ENCODE measurements at places on chromosomes 11 and 22. TPM values are rescaled to one million over a fixed set of nuclear protein-coding genes. Genes with fewer than 3 reads are reported as not detected.

DNA sequence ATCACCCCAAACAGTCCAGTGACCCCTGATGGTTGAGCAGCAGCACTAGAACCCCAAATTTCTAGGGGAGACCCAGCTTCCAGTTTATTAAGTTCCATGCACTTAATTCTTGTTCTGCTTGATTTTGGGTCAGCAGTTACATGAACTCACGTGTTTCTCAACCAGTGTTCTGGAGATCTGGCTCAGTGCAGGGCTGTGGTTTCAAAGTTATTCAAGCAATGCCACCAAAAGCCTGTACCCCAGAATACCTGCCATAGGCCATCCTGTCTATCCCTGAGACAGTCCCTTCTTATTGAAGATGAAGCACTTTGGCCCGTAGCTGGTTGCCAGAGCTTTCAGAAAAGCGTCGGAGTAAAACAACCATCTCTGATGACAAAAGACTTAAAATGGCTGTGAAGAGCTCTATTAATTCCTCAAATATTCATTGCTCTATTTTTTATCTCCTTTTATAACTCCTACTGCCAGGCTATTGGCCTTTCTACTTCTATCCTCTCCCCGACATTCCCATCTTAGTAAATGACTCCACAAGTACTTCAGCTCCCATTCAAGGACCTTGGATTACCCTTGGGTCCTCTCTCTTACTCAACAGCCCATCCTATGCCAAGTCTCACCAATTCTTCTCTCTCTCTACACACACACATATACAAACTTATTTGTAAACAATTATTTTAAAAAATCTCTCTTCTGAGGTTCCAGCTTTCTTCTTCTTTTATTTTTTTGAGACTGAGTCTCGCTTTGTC lies 18.0 kb upstream of the VPREB1 start:
- no peak for DNase-seq

Gene PNPLA2
- polyA plus RNA-seq = 76.1 TPM

DNA sequence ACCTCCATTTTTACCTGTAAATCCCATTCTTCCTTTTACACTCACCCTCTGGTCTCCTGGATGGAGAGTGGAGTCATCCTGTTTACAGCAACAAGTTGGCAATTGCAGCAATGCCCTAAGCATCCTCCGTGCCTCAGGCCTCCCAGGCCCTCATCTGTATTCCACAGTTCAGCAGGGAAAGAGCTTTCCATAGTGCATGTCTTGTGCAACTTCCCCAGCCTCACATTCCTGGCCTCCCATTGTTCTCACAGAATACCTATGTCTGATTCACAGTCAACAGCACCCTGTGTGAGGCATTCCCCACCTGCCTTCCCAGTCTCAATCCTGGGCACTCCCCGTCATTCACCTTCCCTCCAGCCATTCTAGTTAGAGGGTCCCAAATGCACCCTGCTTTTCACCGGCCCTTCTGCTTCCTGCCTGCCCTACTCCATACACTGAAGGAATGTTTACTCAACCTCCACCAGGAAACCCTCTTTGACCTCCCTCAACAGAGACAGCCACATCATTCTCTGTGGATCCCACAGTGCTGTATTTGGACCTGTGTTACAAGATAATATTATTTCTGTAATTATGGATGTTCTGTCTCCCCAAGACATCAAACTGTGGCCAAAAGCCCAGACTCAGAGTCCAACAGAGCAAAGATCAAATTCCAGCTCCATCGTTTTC lies 405.7 kb downstream of the BUD13 start:
- DNase-seq = no peak

GRCh38 chr11:43419460-43419859 lies 60.7 kb downstream of the TTC17 start:
- peak; percentile 63 for DNase-seq

DNA sequence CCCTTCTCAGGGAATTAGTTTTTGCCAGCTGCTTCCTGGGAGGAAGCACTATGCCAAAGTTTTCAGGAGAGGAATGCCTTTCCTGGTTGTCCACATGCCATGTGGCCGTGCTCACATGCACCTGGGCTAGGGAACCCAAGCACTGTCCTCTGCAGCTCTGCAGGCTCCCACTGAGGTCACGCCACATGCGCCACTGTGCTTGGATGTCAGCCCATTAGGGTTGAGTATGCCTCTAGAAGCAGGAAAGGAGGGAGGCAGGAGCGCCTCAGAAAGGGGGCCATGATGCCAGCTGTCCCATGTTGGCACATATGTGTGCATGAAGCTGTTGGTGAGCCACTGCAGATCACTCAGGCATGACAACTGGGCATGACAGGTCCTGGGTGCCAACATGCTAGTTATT lies 81.6 kb upstream of the SUSD2 start:
- peak; percentile 9 for DNase-seq

GRCh38 chr11:72685560-72686480 lies 11.6 kb upstream of the PDE2A start:
- peak; percentile 84 for DNase-seq

Gene GLYAT
- polyA plus RNA-seq = not detected

- DNase-seq = no peak
These were observed 66.4 kb upstream of the CLNS1A start for GRCh38 chr11:77704029-77704428.

Gene KCNJ1
- 0.01 TPM for polyA plus RNA-seq

- DNase-seq = no peak
These were observed 72.9 kb downstream of the DKK3 start for GRCh38 chr11:11935536-11935935.

Gene GTSE1
- 1.2 TPM for polyA plus RNA-seq

DNA sequence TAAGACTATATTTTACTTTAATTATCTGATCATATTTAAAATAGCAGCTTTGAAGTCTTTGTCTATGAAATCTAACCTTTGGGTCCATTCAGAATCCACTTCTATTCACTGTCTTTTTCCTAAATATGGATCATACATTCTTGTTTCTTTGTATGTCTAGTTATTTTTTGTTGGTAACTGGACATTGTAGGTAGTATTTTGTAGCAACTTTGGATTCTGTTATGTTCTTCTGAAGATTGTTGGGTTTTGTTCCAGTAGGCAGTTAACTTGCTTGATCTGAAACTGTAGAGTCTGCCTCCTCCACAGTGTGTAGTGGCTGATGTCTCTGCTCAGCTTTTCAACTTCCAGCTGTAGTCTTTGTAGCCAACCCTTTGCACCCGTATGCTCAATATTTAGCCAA lies 37.5 kb upstream of the GAL start:
- no peak for DNase-seq

DNA sequence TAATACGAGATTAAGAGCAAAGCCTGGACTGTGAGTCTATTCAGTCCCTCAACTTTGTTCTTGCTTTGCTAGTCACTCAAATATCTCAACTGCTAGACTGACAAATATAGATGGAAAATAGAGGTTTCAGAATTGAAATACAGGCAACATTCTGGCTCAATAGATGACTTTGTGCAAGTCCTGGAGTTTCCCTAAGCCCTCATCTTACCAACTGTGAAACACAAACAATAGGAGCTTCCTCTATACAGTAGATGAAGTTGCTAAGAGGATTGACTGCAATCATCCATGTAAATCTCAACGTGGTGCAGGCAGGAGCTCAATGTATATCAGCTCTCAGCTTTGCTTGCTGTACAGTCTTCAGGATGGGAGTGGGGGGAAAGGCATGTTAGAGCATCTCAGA lies 6.2 kb upstream of the MPEG1 start:
- DNase-seq = no peak

Gene PLA2G6
- 11.9 TPM for polyA plus RNA-seq

- DNase-seq = no peak
These were observed 121.0 kb downstream of the MPPED2 start for GRCh38 chr11:30465192-30465591.

Gene TUB
- polyA plus RNA-seq = 0.96 TPM

- peak; percentile 14 for DNase-seq
These were observed 288.8 kb downstream of the CASP12 start for GRCh38 chr11:104609311-104610085.

Gene FJX1
- 7.7 TPM for polyA plus RNA-seq

DNA sequence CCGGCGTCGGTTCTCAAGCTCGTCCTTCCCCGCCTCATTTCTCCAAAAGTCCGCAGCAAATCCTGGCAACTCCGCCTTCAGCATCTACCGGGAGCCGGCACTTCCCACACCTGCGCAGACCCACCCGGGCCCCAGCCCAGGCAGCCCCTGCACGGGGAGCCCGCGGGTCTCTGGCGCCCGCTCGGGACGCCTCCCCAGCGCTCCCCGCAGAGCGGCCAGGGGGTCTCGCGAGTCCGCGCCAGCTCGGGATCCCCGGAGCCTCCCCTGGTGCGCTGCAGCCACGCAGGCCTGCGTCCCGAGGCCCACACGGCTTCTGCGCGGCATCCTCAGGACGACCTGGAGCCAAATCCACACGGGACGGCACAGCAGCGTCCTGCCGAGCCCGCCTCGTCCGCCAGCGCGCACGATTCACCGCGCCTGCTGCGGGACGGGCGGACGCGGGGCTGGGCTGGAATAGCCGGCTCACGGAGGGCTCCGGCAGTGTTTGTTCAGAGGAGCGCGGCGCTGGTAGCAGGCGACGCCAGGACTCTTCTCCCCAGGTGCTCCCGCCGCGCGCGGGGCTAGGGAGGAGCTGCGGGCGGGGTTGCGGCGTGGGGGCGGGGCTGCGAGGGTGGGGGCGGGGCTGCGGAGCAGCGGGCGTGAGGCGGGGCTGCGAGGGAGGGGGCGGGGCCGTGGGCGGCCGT lies 816 bp upstream of the PHRF1 start:
- DNase-seq = no peak

DNA sequence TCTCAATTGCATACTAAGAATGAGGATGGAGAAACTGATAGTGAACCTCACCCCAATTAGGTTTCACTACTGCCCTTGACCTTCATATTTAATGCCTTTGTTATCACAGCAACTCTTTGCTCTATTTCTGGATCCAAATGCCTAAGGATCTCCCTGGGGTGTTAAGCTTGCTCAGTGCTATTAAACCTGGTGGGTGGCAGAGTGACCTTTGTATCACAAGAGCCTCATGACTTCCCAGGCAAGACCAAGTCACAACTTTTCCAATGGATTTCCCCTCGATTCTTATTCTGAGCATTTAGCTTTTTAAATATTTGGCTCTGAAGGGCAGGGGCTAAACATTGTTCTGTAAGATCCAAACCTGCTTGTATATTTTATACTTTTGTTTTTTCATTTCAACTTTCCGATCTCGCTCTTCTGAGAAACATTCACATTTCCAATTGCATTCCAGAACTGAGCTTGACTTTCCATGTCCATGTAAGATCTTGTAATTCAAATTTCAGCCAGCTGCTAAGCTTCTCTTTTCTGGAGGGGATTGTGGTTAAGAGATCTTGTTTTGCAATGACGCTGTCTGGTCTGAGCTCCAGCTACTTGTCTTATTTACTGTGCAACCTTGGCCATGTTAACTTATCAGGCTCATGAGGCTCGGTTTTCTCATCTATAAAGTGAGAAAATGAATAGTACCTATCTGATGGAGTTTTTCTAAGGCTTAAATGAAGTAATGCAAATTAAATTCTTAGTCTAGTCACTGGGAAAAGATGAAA lies 6.4 kb upstream of the EHF start:
- DNase-seq = no peak

DNA sequence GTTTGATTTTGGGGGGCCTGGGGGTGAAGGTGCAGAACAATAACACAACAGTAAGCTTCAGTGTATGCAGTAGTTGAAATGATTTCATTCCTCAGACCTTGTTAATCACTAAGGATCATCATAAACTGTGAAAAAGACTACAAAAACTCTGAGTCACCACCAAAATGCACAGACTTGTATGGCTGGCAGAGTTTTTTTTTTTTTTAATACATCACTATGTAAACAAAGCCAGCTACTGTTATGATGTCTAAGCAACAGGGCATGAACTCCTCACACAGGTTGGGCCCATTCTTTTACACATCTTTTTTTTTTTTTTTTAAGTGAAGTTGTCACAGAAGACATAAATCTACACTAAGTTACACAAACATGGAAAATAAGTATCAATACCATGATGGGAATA lies 311.9 kb downstream of the GUCY1A2 start:
- no peak for DNase-seq

- no peak for DNase-seq
These were observed 40.8 kb upstream of the ZBED5 start for GRCh38 chr11:10898763-10899025.

Gene SLC17A6
- polyA plus RNA-seq = not detected

DNA sequence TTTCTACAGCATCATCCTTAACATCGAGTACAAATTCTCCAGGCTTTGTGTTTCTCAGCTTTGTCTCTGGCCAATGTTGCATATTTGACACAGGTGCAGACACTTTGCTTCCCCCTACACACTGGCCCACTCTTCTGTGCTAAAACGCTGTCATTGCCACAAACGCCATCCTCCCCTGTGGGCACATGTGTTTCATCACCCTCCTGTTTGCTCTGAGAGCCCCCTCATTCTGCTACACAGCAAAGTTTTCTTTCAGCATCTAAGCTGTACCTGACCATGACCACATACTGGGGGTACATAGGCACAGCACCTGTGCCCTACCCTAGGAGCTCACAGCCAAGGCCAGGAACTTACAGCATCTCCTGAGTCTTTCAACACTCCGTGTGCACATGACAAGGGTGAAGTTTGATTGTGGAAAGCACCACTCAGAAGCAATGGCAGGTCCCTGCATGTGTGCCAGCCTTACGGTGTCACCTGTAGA lies 7.9 kb upstream of the IGLL5 start:
- DNase-seq = no peak

DNA sequence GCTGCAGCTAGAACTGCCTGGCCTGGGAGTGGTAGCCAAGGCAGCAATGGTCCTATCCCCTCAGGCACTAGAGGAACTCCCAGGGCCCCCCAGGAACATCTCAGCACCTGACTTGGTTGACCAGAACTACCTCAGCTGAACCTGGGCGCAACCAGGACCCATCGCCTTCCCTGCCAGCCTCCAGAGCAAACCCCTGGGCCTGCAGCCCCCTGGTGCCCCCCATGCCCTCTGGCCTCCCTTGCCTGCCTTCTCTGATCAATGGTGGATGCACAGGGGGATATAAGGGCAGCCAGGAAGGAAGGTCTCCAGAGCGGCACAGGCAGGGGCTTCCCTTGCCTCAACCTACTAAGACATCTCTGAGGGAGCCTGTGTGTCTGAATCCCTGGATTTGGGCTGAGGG lies 13.5 kb downstream of the MS4A10 start:
- DNase-seq = no peak

- DNase-seq = no peak
These were observed 51.8 kb downstream of the DLG2 start for GRCh38 chr11:85575388-85575787.

GRCh38 chr11:80844110-80844819 lies 1403.4 kb upstream of the TENM4 start:
- DNase-seq = no peak

GRCh38 chr11:112465433-112466024 lies 204.9 kb upstream of the PLET1 start:
- DNase-seq = peak; percentile 9

Gene TRIM51
- polyA plus RNA-seq = not detected

- DNase-seq = no peak
These were observed 30.7 kb downstream of the SVIP start for GRCh38 chr11:22798901-22799300.

DNA sequence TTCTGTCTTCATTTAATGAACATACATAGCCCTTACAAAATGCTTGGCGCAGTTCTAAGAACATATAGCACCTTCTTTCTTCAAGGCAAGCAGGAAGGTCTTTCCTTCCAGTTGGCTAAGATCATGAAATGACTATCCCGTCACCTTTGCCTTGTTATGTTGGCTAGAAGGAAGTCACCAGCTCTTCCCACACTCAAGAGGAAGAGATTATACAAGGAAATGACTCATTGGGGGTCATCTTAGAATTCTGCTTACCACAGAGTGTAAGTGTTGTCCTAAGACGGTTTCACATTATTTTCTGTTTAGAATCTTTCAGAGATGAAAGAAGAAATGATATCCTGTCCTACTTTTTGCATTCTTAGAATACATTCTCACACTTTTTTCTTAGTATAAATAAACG lies 808.0 kb upstream of the LUZP2 start:
- no peak for DNase-seq
